ENCODE measurements at places on chromosomes 7 and 10. TPM values are rescaled to one million over a fixed set of nuclear protein-coding genes. Genes with fewer than 3 reads are reported as not detected.
A peak's percentile ranks its signal among the peaks of the same experiment; 100 is the strongest.

The HMX3 gene
- total RNA-seq: not detected

DNA sequence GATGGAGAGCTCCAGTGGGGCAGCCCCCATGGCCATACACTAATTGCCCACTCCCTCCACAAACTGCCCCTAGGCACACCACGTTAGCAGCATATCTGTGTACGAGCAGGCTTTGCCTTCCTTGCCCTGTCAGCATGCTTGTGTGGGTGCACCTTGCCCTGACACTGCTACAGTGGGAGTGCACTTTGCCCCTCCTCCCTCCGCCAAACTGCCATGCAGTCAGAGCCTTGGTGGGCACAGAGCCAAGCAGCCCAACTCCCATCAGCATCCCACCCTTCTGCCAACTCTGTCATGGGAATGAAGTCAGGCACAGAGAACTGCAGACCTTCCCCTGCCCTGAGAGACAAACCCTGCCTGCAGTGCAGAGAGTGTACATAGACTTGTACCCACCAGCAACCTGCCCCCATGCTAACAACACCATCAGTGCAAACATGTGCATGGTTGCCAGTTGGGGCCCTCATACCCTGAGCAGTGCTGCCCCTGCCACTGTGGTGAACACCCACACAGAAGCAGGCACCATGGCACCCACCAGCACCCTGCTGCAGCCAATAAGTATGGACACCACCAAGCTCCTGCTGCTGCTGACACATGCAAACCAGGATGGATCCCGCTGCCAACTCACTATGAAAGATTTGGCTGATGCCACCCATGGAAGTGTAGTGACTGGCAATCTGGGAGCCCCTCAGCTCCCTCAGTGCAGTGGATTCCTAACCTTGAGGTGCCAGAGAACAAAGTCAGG is 1197.7 kb upstream of the CELF2 start:
- DNase-seq: no peak
- no peaks in the 10 kb centered on the region for H3K4me1 ChIP-seq
- H3K27ac ChIP-seq: no peak overlapping the region
- peaks cover 8% of the 10 kb centered on the region for H3K36me3 ChIP-seq

- H3K36me3 ChIP-seq: no peaks in the 10 kb centered on the region
- H3K4me1 ChIP-seq: no peaks in the 10 kb centered on the region
- peaks cover 26% of the 10 kb centered on the region for H3K27me3 ChIP-seq
- H3K27ac ChIP-seq: no peak overlapping the region
These were observed 168.9 kb downstream of the SNX10 start for GRCh38 chr7:26460351-26461085.

DNA sequence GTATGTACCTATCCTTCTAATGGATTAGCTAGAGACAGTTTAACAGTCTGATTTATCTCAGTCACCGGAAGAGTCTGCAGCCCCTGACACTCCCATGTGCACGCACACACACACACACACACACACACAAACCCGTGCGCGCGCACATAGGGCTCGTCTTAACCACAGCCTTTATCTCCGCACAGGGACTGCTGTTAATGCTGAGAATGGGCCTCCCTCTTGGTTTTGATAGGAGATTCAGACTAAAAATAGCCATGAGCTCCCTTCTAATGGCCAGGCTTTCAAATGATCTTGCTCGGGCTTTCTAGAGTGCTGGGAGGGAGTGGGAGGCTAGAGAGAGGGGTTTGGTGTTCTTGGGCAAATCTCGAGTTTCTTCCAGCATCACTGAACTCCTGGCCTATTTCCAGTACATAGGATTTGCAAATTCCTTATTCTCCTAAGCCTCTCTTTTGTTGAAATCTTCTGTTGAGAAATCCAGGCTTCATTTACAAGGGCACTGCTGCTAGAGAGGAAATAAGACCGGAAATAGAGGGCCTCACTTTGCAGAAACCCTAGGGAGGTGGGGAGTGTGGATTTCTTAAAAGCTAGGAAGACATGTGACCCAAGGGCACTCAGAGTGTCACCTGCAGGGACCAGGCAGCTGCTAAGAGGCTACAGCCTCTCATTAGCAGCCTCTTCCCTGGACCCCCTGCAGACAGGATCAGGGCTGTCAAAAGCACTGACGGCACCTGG is 2.4 kb downstream of the TMEM72 start:
- peak overlapping the region; percentile 60 for H3K4me3 ChIP-seq
- peaks cover 10% of the 10 kb centered on the region for H3K4me1 ChIP-seq
- DNase-seq: no peak
- no peaks in the 10 kb centered on the region for H3K36me3 ChIP-seq
- peak overlapping the region; percentile 39 for H3K27ac ChIP-seq

DNA sequence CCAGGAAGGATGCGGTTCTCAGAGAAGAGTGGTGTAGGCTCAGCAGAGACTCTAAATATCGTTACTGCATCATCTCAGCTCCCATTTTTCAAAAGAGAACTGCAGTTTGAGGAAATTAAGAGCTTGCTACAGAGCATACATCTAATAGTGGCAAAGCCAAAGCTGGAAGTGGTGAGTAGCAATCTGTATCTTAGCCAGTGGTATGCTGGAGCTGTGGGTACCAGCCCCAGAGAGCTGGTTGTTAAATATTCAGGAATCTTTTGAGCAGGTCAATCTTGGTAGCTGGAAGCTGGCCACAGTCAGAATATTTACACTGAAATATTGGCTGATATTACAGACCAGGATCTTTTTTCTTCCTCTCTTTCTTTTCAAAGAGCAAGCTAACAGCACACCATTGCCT is 88.4 kb upstream of the STEAP1B start:
- no peak for DNase-seq
- H3K4me3 ChIP-seq: peak overlapping the region; percentile 90
- H3K36me3 ChIP-seq: peaks cover 12% of the 10 kb centered on the region
- peaks cover 34% of the 10 kb centered on the region for H3K4me1 ChIP-seq
- H3K27ac ChIP-seq: peak overlapping the region; percentile 89

GRCh38 chr7:120553491-120553890 is 280.5 kb downstream of the KCND2 start:
- H3K27ac ChIP-seq: no peak overlapping the region
- H3K4me3 ChIP-seq: no peak overlapping the region
- no peak for DNase-seq
- H3K27me3 ChIP-seq: no peaks in the 10 kb centered on the region
- no peaks in the 10 kb centered on the region for H3K4me1 ChIP-seq

The HOXA6 gene
- 0.81 TPM for total RNA-seq

DNA sequence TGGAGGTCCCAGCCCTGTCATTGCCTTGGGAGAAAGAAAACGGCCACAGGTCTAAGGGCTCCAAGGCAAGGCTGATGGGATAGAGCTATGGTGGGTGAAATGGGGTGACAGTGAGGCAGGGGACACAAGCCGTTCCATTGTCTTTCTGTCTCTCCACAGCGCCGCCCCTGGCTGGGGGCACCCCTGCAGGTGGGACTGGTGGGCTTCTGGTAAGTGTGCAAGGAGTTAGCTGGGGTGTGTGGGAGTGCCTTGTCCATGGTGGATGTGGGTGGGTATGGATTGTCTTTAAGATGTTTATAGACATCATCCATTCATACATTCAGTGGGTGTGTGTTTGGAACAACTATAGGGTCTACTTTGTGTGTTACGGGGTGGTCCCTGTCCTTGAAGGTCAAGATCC is 7.5 kb downstream of the SFXN3 start:
- H3K27ac ChIP-seq: no peak overlapping the region
- H3K27me3 ChIP-seq: no peaks in the 10 kb centered on the region
- peaks cover 6% of the 10 kb centered on the region for H3K36me3 ChIP-seq
- H3K4me3 ChIP-seq: no peak overlapping the region
- peaks cover 22% of the 10 kb centered on the region for H3K4me1 ChIP-seq

The HOXA7 gene
- 0.20 TPM for total RNA-seq

The FAM25C gene
- total RNA-seq: not detected

Measured in natural killer cell treated with Interleukin-12 subunit alpha and Interleukin-12 subunit beta and Interleukin-15 and Interleukin-18, amount 100 ng/mL, for 72 hours (primary cell).